Activated CD4-positive, alpha-beta T cell treated with anti-CD3 and anti-CD28 coated beads for 1 hour (primary cell): ENCODE measurements at places on chromosomes 2 and 18.

- DNase-seq: no peak
Observed at GRCh38 chr2:69344305-69344704, 42.7 kb downstream of the GFPT1 start.

DNA sequence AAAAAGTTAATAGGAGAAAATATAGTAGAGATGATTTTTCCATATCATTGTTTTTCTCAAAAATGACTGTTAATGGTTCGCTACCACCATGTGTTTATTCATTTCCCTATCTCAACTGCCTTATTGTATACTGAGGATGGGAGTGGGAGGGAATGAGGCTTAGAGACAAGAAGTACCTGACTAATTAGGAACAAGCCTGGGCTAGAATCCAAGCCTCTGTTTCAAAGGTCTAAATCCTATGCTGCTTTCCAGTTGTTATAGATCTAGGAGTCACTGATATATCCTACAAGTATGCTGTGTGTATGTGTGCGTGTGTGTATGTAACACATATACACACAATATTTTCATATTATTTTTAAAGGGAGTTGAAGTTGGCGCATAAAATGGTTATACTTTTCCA is 465.9 kb downstream of the EPHA4 start:
- no peak for DNase-seq

DNA sequence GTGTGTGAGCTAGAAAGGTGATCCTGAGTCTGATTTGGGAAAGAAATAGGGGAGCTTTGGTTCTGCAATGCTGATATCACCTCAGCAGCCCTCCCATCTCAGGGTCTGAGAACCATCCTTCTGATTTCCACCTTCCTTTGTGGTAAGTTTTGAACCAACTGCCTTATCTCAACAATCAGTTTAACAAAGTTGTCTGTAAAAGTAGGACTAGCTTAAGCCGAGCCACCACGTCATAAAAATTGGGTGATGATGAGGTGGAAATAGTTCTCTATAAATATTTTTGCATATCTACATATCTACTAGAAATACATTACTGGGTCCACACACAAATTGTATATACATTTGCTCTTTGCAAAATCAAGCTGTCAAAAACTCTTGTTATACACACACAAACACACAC is 1.1 kb downstream of the SULT1C4 start:
- no peak for DNase-seq

DNA sequence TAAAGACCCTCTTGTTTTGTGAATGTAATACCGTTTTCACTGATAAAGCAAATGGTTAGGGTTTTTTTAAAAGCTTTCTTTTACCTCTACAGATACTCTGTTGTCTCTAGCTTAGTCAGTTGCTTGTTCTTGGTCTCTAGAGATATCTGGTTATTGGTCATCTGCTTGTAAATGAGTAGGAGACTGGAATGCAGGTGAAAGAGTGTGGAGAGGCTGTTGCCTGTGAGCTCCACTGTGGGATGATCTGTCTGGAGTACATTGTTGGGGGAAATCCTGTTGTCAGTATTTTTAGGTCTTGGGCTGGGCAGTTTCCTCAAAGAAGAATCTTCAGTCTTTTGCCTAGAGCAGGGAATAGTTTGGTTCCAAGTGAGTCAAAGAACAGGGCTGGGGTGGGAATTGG is 67.7 kb downstream of the SMCHD1 start:
- no peak for DNase-seq

DNA sequence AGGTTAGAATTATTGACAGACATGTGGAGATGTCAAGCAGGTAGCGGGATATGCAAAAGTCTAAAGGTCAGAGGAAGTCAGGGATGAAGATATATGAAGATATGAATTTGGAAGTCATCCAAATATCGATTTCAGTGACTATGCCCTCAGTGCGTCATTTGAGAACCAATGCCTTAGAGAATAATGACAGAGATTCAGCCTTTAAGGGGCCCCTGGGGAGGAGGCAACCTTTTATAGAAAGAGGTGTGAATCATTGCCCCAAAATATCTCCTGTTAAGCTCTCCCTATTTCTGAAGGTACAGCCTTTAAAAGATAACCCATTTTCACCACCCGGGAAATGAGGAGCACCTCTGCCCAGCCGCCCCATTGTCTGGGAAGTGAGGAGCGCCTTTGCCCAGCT is 223.4 kb downstream of the NCKAP5 start:
- DNase-seq: no peak
